ENCODE measurements at places on chromosomes 4 and X. TPM values are rescaled to one million over a fixed set of nuclear protein-coding genes. Genes with fewer than 3 reads are reported as not detected.
A peak's percentile ranks its signal among the peaks of the same experiment; 100 is the strongest.

GRCh38 chr4:89009115-89009514 is 47.9 kb downstream of the FAM13A start:
- no peak for DNase-seq

DNA sequence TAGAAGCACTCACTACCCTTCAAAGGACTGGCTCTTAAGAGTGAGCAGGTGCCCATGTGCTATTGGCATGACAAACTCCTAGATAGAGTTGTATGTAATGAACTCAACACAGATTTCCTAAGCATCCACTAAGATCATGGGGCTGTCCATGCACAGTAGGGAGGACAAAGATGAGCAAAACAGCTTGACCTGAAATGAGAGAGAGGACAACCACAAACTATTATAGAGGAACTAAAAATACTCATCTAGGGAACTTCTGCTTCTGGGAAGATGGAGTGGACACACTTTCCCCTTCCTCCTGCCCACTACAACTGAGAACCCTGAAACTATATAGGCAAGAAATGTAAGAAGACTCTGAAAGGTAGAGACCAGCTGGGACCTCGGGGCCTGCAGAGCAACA is 20.8 kb upstream of the TMEM128 start:
- DNase-seq, result no peak

GRCh38 chr4:8155660-8156421 is 2.8 kb downstream of the ABLIM2 start:
- DNase-seq, result no peak

DNA sequence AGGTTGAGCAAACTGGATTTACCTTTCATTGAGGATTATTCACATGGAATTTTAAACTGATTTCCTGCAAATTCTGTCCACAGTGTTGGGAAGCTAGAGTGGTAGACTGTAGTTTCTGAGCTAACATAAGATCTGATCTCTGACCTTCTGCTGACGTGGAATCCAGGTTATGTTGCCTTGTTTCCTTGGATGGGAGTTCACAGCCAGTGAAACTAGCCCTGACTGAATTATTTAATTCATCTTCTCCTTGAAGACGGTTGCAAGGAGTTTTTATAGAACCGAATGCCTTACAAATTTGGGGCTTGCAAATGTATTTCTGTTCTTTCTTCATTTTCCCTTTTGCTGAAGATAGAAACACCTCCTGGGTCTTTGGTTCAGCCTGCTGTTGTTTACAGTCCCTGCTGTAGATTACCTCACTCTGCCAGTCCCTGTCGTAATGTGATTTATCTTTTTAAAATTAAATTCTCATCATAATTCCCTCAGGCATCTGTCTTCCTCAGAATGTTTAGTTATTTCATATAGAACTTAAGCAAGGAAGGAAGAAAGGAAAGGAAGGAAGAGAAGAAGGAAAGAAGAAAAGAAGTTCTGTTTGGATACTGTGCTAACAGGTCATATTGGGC is 113.9 kb downstream of the CEP135 start:
- no peak for DNase-seq

- DNase-seq, result no peak
Measured at GRCh38 chr4:88957570-88957969, 99.4 kb downstream of the FAM13A start.

DNA sequence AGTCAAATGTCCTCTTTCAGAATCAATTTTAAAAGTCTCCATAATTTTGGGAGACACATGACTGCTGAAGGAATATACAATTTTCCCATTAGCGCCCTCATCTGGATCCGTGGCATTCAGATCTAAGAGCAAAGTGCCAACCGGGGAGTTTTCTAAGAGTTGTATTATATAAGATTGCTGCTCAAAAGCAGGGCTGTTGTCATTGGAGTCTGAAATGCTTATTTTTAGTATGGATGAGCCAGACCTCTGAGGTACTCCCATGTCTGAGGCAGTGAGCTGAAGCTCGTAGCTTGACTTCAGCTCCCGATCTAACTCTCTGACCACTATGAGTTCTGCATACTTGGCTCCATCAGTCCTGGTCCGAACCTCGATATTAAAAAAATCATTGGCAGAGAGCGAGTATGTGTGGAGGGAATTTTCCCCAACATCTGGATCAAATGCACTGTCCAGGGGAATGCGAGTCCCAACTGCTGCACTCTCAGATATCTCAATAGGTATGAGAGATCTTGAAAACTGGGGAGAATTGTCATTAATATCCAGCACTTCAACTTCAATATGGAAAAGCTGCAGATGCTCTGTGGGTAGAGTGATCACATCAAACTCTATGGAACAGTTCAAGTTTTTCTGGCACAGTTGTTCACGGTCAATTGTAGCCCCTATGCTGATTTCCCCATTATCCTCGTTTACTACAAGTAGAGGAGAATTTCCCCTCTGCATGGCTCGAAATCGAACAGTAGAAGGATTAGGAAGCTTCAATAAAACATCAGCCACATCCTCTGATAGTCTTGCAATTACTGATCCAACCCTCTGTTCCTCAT is 917 bp downstream of the PCDH18 start:
- DNase-seq, result no peak

Gene MAGEA9B
- polyA plus RNA-seq, result not detected

Gene COL4A6
- polyA plus RNA-seq, result 0.31 TPM

Gene STOX2
- polyA plus RNA-seq, result under 0.01 TPM

GRCh38 chrX:103063191-103063845 is 653 bp downstream of the BEX1 start:
- DNase-seq, result no peak

Gene BANK1
- 25.2 TPM for polyA plus RNA-seq

- DNase-seq, result no peak
Measured at GRCh38 chrX:47068720-47069119, 9.5 kb upstream of the RGN start.

DNA sequence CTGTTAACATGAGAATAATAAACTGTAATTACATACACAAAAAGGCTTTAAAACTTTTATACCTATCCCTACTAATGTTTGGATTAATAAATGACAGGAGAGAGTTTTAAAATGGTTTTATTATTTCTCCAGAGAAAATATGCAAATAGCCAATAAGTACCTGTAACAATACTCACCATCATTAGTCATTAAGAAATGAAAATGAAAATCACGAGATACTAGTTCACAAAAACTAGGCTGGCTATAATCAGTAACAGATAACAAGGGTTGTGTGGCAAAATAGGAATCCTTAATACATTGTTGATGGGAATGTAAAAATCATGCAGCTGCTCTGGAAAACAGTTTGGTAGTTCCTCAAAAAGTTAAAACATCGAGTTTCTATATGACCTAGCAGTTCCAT is 25.2 kb upstream of the AP1AR start:
- DNase-seq, result no peak

Gene GYG2
- polyA plus RNA-seq, result 5.4 TPM

DNA sequence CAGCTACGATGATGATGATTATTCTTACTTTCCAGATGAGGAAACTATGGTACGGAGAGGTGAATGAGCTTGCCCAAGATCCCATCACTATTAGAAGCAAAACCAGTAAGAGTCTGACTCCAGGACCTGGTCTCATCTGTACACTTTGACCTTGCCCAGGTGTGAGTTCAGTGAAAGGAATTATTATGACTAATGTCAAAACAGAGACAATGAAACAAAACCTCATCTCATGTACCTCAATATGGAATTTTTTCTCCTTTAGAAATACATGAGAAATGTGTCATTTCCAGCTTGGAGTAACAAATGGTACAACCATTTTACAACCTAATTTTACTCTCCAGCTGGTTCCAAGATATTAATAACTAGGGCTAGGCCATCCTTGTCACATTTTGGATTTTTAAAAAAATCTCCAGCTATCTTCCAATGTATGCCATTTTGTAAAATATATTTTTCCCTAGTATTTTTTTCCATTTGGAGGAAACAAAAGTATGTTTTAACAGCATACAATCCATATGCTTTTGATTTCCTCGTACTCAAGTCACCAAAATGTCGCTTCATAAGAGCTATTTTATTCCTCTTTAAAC is 213.8 kb downstream of the PTTG2 start:
- DNase-seq, result no peak

Gene MID1
- 9.3 TPM for polyA plus RNA-seq

GRCh38 chr4:67466751-67467150 is 78.6 kb downstream of the CENPC start:
- no peak for DNase-seq

Gene RP2
- 8.7 TPM for polyA plus RNA-seq

DNA sequence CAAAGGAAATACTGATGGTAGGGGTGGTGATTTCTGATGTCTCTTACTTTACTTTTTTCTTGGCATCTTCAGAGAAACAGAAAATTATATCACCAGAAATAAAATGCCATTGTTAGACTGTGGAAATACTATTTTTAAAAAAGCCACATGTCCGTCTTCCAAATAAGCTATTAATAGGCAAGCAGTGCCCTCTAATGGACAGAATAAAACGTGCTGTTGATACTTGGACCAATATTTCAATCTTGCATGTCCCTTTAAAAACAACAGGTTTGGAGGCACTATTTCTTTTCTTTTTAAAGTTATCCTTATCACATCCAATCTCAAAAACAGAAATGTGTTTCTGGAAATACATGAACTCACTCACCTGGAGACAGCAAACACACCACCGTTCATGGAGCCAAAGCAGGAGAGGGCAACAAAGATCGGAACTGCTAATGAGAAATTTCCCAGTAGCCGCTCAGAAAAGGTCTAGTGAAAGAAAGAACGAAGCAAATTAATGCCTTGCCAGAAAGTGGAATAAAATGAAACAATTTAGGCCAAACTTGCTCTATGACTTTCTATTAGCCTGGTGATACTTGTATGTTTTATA is 59.2 kb downstream of the SLC7A11 start:
- no peak for DNase-seq

GRCh38 chrX:45823536-45823935 is 622.9 kb upstream of the DIPK2B start:
- no peak for DNase-seq

Gene IL15
- 6.5 TPM for polyA plus RNA-seq

Gene STK26
- 10.2 TPM for polyA plus RNA-seq

DNA sequence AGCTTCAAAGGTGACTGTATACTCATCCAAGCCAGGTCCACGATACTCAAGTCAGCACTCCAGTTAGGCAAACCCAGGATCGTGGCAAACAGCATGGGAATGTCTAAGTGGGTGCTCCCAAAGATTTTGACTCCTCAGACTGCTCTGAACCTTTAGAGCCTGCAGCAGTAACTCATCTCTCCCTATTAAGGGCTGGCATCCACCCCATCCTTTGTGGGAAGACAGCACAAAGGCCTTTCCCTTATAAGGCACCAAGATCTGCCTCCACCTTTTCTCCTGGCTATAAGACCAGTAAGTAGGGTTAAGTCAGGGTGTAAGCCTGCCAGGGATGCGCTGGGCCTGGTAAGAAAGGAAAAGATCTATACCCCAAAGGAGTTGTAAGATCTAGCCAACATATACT is 23.6 kb upstream of the SLC25A43 start:
- no peak for DNase-seq

DNA sequence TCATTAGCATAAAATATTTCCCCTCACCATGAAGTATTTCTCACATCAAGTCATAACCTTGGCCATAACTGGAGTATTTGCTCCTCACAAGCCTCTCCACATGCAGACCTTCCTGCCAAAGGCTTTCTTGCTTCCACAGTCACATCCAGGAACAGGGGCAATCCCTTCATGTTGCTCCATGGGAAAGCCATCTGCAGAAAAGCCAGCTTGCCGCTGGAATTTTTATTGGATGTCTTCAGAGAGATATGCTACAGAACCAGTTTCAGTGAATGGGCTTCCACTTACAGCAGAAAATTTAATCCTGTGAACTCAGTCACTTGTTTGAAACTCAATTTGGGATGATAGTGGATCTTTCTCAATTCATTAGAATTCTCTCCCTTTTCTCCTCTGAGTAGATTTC is 3.2 kb upstream of the CDKN2AIP start:
- DNase-seq, result no peak

- DNase-seq, result no peak
Measured at GRCh38 chrX:109889289-109890006, 113.5 kb upstream of the TMEM164 start.

Gene CHRDL1
- 11.4 TPM for polyA plus RNA-seq

GRCh38 chrX:38595801-38596200 is 34.5 kb downstream of the TSPAN7 start:
- DNase-seq, result no peak

- no peak for DNase-seq
Measured at GRCh38 chr4:106366026-106366425, 2.6 kb downstream of the GIMD1 start.

DNA sequence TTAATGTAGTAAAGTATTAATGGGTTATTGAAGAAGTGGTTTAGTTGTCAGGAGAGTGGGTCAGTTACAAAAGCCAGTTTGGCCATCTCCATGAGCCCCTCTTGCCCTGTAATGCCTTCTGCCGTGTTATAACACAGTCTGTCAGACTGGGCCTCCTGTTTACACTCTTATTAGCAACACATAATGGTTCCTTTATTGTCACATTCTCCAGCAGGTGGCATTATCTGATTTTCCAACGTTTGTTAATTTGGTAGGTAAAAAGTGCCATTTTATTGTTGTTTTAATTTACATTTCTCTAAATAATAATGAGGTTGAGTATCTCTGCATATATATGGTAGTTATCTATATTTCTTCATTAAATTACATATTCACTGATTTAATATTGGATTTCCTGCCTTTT is 560.8 kb downstream of the FGF13 start:
- DNase-seq, result no peak

Gene ZGRF1
- 0.60 TPM for polyA plus RNA-seq

DNA sequence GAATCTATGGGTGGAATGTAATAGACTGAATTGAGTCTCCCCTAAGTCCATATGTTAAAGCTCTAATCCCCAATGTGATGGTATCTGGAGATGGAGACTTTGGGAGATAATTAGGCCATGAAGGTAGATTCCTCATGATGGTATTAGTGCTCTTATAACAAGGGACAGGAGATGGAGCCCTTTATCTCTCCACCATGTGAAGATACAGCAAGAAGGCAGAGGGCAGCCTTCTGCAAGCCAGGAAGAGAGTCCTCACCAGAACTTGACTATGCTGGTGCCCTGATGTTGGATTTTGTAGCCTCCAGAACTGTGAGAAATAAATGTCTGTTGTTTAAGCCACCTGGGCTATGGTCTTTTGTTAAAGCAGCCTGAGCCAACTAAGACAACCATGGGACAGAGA is 76.4 kb upstream of the F8A3 start:
- no peak for DNase-seq

GRCh38 chr4:76563454-76564122 is 128.6 kb downstream of the SHROOM3 start:
- DNase-seq, result no peak

DNA sequence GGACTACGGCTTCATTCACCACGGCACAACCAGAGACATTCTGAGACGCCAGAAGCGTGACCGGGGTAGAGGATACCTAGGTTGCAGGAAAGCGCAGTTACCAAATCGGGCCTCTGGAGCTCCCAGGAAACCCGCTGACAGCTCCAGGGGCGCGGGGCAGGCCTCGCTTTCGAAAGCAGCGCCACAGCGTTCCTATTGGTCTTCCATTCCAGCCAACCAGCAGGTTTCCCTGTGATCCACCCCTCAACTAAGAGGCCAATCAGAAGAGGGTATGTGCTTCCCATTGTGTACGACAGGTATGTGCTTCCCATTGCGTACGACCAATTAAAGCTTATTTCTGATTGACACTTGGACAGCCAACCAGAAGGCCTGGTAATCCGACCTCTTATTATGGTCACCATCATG is 14.9 kb downstream of the SNX12 start:
- no peak for DNase-seq

- DNase-seq, result peak; percentile 55
Measured at GRCh38 chr4:8641931-8642650, 49.5 kb downstream of the CPZ start.
